Left lobe of liver (tissue), 2 donors: ENCODE measurements at places on chromosomes 4 and X.

DNA sequence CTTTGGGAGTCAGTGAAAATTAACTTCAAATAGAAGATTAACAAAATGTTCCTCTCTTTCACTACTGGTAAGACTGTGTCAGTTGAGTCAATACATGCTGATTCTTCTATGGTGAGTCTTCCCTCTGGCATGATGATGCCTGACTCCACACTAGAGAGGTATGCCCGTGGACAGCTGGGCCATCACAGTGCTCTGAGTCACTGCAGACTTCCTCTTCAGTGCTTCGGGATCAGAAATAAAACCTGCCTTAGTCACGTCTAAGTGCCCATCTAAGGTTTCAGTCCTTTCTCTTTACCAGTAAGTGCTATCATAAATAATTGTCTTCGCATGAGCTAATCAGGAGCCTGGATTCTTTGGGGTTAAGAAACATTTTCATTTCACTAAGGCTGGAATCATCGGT lies 1.6 kb upstream of the ASB5 start:
- DNase-seq, result no peak

GRCh38 chr4:104930298-104930697 lies 216.4 kb upstream of the TET2 start:
- no peak for DNase-seq

- DNase-seq, result no peak
Observed at GRCh38 chrX:12972878-12973560, 1.9 kb upstream of the TMSB4X start.

GRCh38 chr4:137656661-137657060 lies 124.4 kb upstream of the PCDH18 start:
- no peak for DNase-seq

DNA sequence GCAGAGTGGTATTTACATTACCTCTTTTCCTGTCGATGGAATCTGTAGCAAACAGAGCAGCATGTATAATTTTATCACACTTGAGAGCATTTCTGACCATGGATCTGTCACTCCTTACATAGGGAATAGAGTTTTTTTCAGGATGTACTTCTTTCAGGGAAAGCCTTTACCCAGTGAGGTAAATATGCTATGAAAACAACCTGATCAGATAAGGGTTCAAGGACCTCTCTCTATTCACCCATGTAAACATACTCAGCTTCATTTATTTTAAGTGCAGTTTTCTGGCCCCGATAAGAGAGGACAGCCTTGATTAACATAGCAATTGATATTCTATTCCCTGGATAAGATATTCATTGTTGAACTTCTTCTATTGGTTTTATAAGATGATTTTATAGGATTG lies 87.3 kb upstream of the ESX1 start:
- DNase-seq, result no peak

GRCh38 chr4:41870035-41870434 lies 65.2 kb upstream of the TMEM33 start:
- no peak for DNase-seq

DNA sequence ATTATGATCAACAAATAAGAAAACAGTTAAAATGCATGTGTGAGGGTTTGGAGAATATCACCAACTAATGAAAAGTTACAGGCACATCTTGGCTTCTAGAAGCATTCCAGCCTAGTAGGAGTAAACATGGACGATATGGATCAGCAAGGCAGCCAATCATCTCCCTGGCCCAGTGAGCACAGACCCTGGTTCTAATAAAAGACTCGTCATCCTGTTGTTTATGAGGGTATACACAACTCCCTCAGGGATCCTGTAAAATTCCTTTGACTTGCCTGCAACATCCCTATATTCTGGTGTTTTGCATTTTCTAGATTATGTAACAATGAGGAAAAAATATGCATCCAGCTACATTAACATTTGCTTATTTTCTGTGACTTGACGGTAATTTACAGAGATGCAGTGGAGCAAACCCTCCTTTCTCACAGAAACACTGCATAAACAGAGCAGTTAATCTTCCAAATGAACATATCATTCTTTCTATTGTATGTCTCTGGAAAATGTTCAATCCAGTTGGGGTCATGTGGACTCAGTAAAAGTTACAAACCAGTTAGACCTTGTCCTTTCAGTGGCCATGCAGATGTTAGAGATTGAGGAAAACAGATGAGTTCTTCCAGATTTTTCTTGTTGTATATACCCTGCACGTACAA lies 88.9 kb upstream of the NDP start:
- no peak for DNase-seq

GRCh38 chr4:39754309-39754708 lies 56.4 kb downstream of the UBE2K start:
- DNase-seq, result no peak

GRCh38 chr4:126209147-126209546 lies 894.4 kb downstream of the FAT4 start:
- no peak for DNase-seq

DNA sequence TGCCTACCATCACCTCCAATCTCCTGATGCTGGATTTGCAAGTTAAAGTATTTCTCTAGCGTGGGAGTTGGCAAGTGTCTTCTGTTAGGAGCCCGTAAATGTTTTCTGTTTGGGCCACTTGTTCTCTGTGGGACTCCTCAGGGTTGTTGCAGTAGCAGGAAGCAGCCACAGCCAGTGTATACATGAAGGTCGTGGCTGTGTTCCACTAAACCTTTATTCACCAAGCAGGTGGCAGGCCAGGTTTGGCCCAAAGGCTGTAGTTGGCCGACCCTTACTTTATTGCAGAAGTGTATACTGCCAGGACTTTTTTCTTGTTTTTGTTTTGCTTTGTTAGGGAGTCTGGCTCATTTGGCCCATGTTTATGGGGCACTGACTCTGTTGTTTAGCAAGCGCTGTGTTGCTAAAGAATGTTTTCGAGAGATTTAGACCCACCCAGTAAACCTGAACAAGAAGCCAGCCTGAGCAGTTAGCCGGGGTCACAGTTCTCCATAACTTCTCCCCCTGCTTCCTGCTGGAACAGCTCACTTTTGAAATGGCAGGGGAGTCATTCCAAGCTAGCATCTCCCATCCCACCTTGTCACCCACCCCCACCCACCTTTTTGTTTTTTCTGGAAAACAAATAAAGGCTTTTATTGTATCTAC lies 58.8 kb downstream of the SHROOM2 start:
- DNase-seq, result no peak

- DNase-seq, result no peak
Observed at GRCh38 chrX:50003927-50004326, 81.5 kb downstream of the CLCN5 start.

- DNase-seq, result no peak
Observed at GRCh38 chr4:83906561-83906960, 370.7 kb downstream of the GPAT3 start.

GRCh38 chrX:85111347-85111746 lies 107.7 kb downstream of the APOOL start:
- no peak for DNase-seq

GRCh38 chrX:108945883-108946523 lies 209.6 kb upstream of the IRS4 start:
- no peak for DNase-seq
